H1 (cell line): ENCODE measurements at places on chromosomes 1 and 21. TPM values are rescaled to one million over a fixed set of nuclear protein-coding genes. Genes with fewer than 3 reads are reported as not detected.

- DNase-seq = no peak
- no peaks in the 10 kb centered on the region for H3K36me3 ChIP-seq
- no peaks in the 10 kb centered on the region for H3K4me1 ChIP-seq
- H3K27ac ChIP-seq = no peak overlapping the region
Observed at GRCh38 chr1:82686774-82687173, 886.0 kb downstream of the ADGRL2 start.

DNA sequence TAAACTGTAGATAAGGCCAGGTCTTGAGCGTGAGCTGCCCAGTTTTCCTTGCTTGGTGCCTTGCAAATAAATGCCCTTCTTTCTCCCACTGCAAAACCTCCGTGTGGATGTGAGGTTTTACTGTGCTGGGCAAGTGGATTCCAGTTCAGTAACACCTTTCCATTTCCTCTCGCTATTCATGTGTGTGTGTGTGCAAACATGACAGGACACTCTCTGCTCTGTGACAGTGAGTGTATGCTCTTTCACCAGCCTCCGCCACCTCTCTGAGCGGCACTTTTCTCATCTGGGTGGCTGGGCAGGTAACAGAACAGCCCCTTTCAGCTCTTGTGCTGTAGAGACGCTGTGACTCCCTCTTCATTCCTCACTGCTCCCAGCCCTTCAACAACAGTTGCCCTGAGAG lies 23.9 kb downstream of the CNIH3 start:
- no peak for DNase-seq
- no peak overlapping the region for H3K27ac ChIP-seq
- no peaks in the 10 kb centered on the region for H3K27me3 ChIP-seq
- no peak overlapping the region for H3K4me3 ChIP-seq

DNA sequence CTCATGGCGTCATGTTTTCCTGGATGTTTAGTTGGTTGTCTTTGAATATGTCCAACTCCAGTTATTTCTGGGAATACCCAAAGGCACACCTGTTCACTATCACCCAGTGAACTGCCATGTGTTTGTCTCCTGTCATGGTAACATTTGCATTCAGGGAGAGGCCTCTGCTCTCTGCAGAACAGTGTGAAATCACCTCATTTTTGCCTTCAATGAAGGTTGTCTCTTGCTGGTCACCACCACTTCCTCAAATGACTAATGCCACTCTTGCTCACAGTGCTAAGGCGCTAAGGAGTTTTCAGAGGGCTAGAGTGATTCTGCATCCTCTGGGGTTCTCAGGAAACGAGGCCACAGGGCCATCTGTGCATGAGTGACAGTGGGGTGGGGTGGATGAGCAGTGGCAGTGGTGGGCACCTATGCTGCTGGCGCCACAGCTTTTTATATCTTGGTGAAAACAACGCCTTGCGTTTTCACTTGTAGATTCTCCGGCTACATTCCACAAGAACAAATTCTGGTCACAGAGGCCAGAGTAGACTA lies 60.0 kb upstream of the ATP5PO start:
- no peaks in the 10 kb centered on the region for H3K27me3 ChIP-seq
- peaks cover 7% of the 10 kb centered on the region for H3K4me1 ChIP-seq
- no peak overlapping the region for H3K27ac ChIP-seq
- no peak for DNase-seq
- no peak overlapping the region for H3K4me3 ChIP-seq

DNA sequence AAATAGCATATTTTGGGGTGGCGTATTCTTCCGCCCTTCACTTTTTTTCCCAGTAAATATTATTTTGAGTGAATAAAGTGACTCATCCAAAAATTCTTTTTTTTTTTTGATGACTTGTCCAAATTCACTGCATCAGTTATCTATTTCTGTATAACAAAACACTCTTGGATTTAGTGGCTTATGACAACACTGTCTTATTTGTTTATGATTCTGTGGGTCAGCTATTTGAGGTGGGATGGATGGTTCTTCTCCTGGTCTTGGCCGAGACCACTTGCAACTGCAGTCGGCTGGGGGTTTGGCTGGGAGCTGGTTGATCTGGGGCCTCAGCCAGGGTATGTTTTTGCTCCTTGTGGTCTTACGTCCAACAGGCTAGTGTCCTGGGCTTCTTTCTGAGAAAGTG lies 39.9 kb upstream of the SRSF10 start:
- H3K4me3 ChIP-seq = no peak overlapping the region
- no peaks in the 10 kb centered on the region for H3K27me3 ChIP-seq
- no peaks in the 10 kb centered on the region; the same call in none of the 2 replicates for H3K4me1 ChIP-seq
- no peak for DNase-seq

The AMPD1 gene
- total RNA-seq = not detected in 2 replicates
